Fibroblast of lung (primary cell): ENCODE measurements at places on chromosomes 12 and 14. TPM values are rescaled to one million over a fixed set of nuclear protein-coding genes. Genes with fewer than 3 reads are reported as not detected.

DNA sequence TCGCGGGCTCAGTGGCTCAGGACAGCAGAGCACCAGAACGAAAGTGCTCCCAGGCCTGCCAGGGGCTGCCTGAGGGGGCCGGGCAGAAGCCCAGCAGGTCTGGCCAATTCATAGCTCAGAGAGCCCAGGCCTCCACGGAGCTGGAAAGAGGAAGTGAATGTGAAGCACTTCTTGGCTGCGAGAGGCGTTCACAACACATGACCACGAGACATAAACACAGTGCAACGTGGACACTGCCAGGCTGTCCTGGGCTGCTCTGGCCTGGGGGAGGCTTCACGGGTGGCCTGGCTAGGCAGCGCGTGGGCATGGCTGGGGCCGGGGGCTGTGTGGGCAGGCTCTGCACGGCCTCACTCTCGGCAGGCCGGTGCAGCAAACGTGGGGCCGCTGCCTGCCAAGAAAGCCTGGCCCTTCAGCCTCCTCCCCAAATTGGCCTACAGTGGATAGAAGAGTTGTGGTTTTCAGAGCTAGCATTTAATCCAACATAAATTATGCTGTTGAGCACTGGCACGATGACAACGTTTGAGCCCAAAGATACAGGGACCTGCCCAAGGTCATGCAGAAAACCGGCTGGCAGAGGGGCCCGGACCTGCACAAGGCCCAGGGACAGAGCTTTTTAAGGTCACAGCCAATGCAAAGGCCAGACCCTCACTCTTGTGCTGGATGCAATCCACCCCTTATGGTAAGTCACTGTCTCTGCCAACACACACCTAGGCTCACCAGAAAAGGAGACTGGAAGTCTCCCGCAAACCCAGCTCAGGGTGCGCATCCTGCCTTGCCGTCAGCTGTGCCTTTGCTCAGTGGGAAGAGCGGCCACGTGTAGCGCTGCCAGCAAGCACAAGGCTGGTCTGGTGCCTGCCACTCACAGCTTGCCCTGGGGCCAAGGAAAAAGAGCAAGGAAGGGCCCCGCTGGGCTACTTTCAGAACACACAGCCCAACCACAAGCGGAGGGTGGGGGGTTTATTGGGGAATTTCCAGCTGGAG is 8.6 kb downstream of the SLC25A29 start:
- H3K27me3 ChIP-seq, result no peaks in the 10 kb centered on the region
- DNase-seq, result peak; percentile 83
- peak overlapping the region; percentile 22 for H3K27ac ChIP-seq
- peaks cover 6% of the 10 kb centered on the region for H3K4me1 ChIP-seq
- H3K36me3 ChIP-seq, result peaks cover 2% of the 10 kb centered on the region

DNA sequence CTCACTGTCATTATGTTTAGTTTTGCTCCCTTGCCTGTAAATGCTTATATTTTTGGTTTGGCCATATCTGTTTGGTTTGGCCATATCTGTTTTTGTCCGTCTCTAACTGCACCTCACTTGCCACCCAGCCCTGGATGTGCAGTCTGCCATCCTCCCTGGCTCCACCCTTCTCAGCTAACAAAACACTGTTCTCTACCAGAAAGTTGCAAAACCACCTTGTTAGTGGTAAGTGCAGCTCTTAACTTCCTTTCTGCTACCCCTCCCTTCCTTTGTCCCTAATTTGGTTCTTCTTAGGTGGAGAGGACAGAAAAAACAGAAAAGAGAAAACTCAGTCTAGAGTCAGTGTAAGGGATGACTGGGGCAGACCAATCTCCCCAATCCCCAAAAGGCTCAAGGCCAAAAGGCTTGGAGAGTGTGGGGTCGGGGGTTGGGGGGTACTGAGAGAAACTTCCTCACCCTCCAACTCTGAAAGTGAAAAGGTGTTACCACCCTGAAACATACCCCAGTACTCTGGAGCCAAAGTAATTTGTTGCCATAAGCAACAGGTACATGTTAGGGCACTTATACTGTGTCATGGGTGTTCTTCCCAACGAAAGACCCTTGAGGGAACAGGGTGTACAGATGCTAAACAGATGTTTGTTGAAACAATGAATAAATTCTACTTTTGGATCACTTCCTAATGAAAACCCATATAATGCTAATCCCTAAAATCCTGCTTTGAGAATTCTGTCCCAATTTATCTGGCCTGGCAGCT is 5.0 kb downstream of the BIN2 start:
- H3K4me3 ChIP-seq, result no peak overlapping the region
- H3K36me3 ChIP-seq, result no peaks in the 10 kb centered on the region
- no peak overlapping the region for H3K27ac ChIP-seq
- DNase-seq, result no peak
- no peaks in the 10 kb centered on the region for H3K27me3 ChIP-seq

GRCh38 chr12:6574576-6575295 is 6.6 kb upstream of the NOP2 start:
- H3K4me3 ChIP-seq, result no peak overlapping the region
- H3K4me1 ChIP-seq, result no peaks in the 10 kb centered on the region
- no peak overlapping the region for H3K27ac ChIP-seq
- peaks cover 11% of the 10 kb centered on the region for H3K36me3 ChIP-seq

- DNase-seq, result peak; percentile 2
- H3K27me3 ChIP-seq, result no peaks in the 10 kb centered on the region
- no peak overlapping the region for H3K27ac ChIP-seq
- H3K36me3 ChIP-seq, result no peaks in the 10 kb centered on the region
Observed at GRCh38 chr12:8644345-8645248, 18.0 kb downstream of the MFAP5 start.

DNA sequence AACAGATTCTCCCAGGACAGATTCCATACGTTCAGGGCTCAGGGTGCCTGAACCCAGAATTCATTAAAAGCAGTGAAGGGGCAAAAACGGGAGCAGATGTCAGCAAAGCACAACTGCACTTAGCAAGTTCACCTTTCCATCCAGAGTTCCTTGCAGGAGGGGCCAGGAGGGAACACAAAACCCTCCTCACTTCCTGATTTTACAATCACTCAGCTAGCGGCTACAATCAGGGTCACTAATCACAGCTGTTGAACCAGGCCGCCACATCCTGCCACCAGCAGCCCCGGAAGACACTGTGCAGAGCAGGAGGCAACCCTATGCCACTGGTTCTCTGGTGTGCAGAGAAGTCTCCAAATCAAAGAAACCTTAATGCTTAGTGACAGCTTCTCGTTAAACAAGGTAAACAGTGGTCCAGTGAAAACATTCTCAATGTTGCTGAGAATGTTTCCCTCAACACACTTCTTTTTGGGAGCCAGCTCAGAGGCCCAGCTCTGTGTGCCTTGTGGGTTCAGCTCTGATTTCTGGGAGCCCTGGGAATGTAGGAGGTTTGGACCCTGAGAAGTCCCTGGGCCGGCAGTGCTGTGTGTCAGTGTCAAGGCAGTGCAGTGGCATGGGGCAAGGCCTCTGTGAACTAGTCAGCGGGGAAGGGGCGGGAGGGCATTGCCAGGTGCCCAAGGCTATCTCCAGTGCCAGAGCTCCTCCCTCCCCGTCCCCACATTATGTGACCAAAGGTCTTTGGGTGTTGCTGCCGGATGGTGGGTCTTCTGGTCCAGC is 54.5 kb downstream of the VCPKMT start:
- peak overlapping the region; percentile 95 for H3K27ac ChIP-seq
- H3K36me3 ChIP-seq, result no peaks in the 10 kb centered on the region
- H3K4me1 ChIP-seq, result peaks cover 24% of the 10 kb centered on the region
- H3K27me3 ChIP-seq, result no peaks in the 10 kb centered on the region

- peak; percentile 94 for DNase-seq
- H3K27me3 ChIP-seq, result peaks cover 2% of the 10 kb centered on the region
- no peak overlapping the region for H3K27ac ChIP-seq
- peaks cover 29% of the 10 kb centered on the region for H3K4me1 ChIP-seq
- no peaks in the 10 kb centered on the region for H3K36me3 ChIP-seq
Observed at GRCh38 chr14:64720131-64720576, 15.9 kb downstream of the PLEKHG3 start.

DNA sequence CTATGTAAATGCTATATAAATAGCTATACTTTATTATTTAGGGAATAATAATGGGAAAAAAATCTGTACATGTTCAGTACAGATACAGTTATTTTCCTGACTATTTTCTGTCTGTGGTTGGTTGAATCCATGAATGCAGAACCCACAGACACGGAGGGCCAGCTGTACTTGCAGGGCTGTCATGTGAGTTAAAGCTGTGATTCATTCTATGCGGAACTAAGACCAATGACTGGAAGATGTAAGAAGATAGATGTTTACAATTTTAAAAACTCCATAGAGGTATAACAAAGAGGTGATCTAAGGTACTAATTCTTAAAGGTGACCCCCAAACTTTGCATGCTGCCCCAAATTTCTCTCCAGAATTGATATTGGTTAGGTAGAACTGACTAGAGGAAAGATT is 14.6 kb downstream of the PCNX4 start:
- peak; percentile 86 for DNase-seq
- H3K36me3 ChIP-seq, result no peaks in the 10 kb centered on the region
- no peak overlapping the region for H3K4me3 ChIP-seq
- H3K4me1 ChIP-seq, result peaks cover 9% of the 10 kb centered on the region
- H3K27ac ChIP-seq, result no peak overlapping the region
- H3K27me3 ChIP-seq, result no peaks in the 10 kb centered on the region

GRCh38 chr14:100147181-100147631 is 12.2 kb downstream of the DEGS2 start:
- no peak overlapping the region for H3K4me3 ChIP-seq
- H3K27me3 ChIP-seq, result no peaks in the 10 kb centered on the region
- H3K36me3 ChIP-seq, result no peaks in the 10 kb centered on the region
- no peak for DNase-seq
- no peaks in the 10 kb centered on the region for H3K4me1 ChIP-seq
- H3K27ac ChIP-seq, result no peak overlapping the region

GRCh38 chr12:57621497-57622292 is 10.5 kb downstream of the ARHGEF25 start:
- no peak overlapping the region for H3K27ac ChIP-seq
- H3K4me1 ChIP-seq, result peaks cover 5% of the 10 kb centered on the region
- H3K36me3 ChIP-seq, result no peaks in the 10 kb centered on the region
- no peak for DNase-seq
- H3K4me3 ChIP-seq, result peak overlapping the region; percentile 33
- peaks cover 35% of the 10 kb centered on the region for H3K27me3 ChIP-seq

Gene TMPRSS12
- total RNA-seq, result not detected in 2 replicates

Gene RPS6KL1
- 0.26 and 1.2 TPM in 2 replicates for total RNA-seq

Gene BCL2L14
- not detected in 2 replicates for total RNA-seq

Gene DBX2
- not detected in 2 replicates for total RNA-seq

Gene PLCZ1
- total RNA-seq, result not detected in 2 replicates

Gene INSM2
- not detected in 2 replicates for total RNA-seq
